ENCODE measurements at places on chromosomes 6 and 20. TPM values are rescaled to one million over a fixed set of nuclear protein-coding genes. Genes with fewer than 3 reads are reported as not detected.
A peak's percentile ranks its signal among the peaks of the same experiment; 100 is the strongest.

MAP1LC3A gene
- 49.4 TPM for total RNA-seq

SNAI1 gene
- total RNA-seq: 15.1 TPM

ADGRF5 gene
- not detected for total RNA-seq

TFEB gene
- 11.6 TPM for total RNA-seq

EDN1 gene
- total RNA-seq: 10.6 TPM

UBE2C gene
- 17.2 TPM for total RNA-seq

HCRTR2 gene
- total RNA-seq: not detected

DNMT3B gene
- 4.7 TPM for total RNA-seq

CRISP3 gene
- total RNA-seq: not detected

- no peak overlapping the region for H3K4me3 ChIP-seq
- no peaks in the 10 kb centered on the region for H3K36me3 ChIP-seq
- no peaks in the 10 kb centered on the region for H3K27me3 ChIP-seq
- no peak overlapping the region for H3K27ac ChIP-seq
These were observed 99.6 kb upstream of the COL21A1 start for GRCh38 chr6:56346958-56347357.

DNA sequence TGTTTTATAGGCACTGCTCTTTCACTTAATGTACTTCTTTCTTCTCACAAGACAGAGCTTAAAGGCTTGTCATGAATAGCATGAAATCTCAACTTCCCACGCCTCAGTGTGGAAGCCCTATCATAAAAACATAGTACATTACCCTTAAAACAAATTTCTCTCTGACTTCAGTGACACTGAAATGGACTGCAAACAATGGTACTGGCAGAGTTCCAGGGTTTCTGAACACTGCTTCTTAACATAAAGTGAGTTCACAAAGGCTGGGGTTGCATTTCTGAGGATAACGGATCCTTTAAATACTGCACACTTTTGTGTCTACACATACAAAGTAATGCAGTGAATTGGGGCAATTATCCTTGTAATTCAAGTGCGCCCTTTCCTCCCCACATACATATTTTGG lies 32.3 kb upstream of the PLEKHG1 start:
- H3K27ac ChIP-seq: no peak overlapping the region
- H3K4me3 ChIP-seq: no peak overlapping the region
- no peaks in the 10 kb centered on the region for H3K4me1 ChIP-seq
- peaks cover 28% of the 10 kb centered on the region for H3K27me3 ChIP-seq
- no peak for DNase-seq

DNA sequence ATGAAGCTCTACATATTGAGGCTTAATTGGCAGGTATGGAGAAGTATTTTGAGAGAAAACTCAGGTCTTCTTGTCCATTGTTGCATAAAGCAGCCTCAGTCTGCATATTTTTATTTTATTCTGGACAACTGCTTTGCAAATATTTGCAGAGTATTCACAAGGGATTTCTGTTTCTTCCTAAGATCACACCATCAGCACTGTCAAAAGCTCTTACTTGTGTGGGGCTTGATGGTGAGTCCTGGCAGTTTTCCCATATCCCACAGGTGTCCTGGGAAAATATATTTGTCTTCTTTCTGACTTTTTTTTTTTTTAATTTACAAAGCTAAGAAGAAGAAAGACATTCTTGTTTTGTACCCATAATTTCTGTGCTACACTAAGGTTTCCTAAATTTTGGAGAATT lies 16.9 kb upstream of the MLIP start:
- no peak overlapping the region for H3K27ac ChIP-seq
- no peak overlapping the region for H3K4me3 ChIP-seq

DNA sequence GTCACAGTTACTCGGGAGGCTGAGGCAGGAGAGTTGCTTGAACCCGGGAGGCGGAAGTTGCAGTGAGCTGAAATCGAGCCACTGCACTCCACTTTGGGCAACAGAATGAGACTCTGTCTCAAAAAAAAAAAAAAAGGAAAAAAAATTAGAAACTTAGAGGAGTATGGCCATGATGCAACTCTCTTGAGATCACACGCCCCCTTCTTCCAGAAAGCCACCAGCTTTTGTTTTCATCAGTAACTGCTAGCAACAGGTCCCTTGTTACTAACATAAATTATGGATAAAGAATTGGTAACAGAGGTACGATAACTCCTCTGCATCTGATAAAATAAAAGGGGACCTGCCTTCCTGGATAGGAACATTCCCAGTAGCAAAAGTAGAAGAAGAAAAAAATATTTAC lies 308.2 kb downstream of the CD83 start:
- no peaks in the 10 kb centered on the region for H3K36me3 ChIP-seq
- H3K27me3 ChIP-seq: peaks cover 3% of the 10 kb centered on the region
- H3K27ac ChIP-seq: no peak overlapping the region
- no peak for DNase-seq
- H3K4me3 ChIP-seq: no peak overlapping the region

DNA sequence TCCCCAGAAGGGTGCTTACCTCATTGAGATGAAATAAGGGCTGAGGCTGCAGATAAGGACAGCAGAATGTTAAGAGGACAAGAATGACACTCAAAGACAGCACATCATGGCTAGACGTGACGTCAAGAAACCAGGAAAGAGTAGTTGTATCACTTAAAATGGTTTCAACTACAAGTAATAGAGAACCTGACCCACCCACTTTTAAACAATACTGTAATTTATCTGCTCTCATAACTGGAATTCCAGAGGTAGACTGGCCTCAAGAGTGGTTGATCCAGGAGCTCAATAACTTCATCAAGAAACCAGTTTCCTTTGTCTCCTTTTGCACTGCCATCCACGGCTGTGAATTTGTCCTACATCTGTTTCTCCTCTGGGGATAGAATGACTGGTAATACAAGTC lies 187.1 kb downstream of the EYA4 start:
- H3K4me1 ChIP-seq: peaks cover 3% of the 10 kb centered on the region
- DNase-seq: no peak

GRCh38 chr20:38128691-38129090 lies 36.4 kb downstream of the TGM2 start:
- peaks cover 34% of the 10 kb centered on the region for H3K4me1 ChIP-seq
- peak; percentile 57 for DNase-seq
- H3K27ac ChIP-seq: no peak overlapping the region
- H3K36me3 ChIP-seq: no peaks in the 10 kb centered on the region
- H3K27me3 ChIP-seq: no peaks in the 10 kb centered on the region
- no peak overlapping the region for H3K4me3 ChIP-seq

DNA sequence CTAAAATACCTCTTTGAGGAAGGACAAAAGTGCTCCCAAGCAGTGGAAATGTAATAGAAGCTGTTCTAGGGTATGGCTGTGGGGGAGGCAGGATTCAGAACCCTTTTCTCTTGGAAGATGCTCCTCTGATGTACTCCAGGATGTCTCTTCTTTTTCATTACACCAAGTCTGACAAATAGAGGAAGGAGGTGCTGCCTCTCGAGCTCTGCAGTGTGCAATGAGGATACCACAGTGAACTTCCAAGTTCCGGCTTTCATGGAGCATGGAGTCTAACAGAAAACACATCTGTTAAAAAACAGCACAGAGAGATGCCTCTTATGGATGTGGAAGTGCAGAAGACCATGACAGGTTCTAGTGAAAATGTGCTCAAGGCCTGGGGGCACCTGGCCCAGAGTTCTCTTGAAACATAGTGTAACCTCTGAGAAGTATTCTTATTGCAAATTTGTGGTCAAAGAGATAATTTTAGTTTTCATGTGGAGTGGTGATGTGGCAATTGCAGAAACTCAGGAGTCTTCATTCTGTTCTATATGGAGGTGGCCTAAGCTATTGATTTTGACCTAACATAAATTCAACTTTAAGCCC lies 362.0 kb upstream of the CITED2 start:
- peaks cover 11% of the 10 kb centered on the region for H3K4me1 ChIP-seq
- H3K36me3 ChIP-seq: peaks cover 3% of the 10 kb centered on the region
- no peak overlapping the region for H3K4me3 ChIP-seq
- DNase-seq: no peak

DNA sequence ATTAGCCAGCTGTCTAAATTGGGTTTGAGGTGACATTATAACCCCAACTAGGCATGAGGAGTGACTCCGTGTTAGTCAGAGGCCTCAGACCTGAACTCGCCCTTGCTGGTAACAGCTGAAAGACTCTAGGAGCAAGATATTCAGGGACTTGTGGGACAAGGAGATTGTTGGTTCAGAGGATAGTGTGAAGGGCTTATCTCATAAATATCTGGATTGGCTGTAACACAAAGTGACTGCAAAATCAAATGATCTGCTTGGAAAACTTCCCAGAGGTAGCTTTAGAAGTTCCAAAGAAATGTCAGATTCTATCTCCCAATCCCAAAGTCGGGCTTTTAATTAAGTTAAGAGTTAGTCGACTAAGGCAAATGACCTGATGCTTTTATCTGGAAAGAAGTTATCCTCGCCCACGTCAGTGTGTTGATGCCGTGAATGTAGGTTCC lies 72.4 kb downstream of the TULP4 start:
- no peak overlapping the region for H3K4me3 ChIP-seq
- H3K4me1 ChIP-seq: no peaks in the 10 kb centered on the region
- no peak overlapping the region for H3K27ac ChIP-seq

DNA sequence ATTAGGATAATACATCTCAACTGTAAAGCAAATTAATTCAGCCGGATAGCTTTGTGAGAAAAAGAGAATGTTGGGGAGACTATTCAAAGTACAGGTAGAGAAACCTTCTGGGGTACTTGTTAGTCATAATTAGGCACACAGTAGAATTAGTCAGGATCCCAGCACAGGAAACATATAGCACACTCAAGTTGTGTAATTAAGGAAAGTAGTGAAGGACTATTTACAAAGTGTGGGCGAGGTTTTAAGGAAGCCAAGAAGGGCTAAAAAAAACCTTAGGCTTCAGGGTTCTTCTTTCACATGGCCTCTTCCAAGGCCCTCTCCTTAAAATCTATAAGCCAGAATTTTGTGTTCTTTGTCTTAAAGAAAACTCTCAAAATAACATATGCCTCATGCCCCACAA lies 126.7 kb downstream of the RTN4IP1 start:
- H3K36me3 ChIP-seq: peaks cover 4% of the 10 kb centered on the region
- DNase-seq: no peak
- no peak overlapping the region for H3K4me3 ChIP-seq
- no peaks in the 10 kb centered on the region for H3K4me1 ChIP-seq

GRCh38 chr6:150627585-150628025 lies 27.9 kb downstream of the PLEKHG1 start:
- H3K4me3 ChIP-seq: no peak overlapping the region
- H3K36me3 ChIP-seq: no peaks in the 10 kb centered on the region
- no peak for DNase-seq
- peaks cover 14% of the 10 kb centered on the region for H3K4me1 ChIP-seq
- H3K27ac ChIP-seq: no peak overlapping the region
- peaks cover 7% of the 10 kb centered on the region for H3K27me3 ChIP-seq

- H3K27me3 ChIP-seq: no peaks in the 10 kb centered on the region
- H3K4me1 ChIP-seq: peaks cover 13% of the 10 kb centered on the region
- H3K4me3 ChIP-seq: no peak overlapping the region
These were observed 1029.5 kb upstream of the GJE1 start for GRCh38 chr6:141103246-141103645.

GRCh38 chr6:105330913-105331312 lies 72.0 kb downstream of the PREP start:
- H3K4me3 ChIP-seq: no peak overlapping the region
- peaks cover 13% of the 10 kb centered on the region for H3K36me3 ChIP-seq
- H3K27me3 ChIP-seq: no peaks in the 10 kb centered on the region

Data from chondrocyte (in vitro differentiated cells).